MG63 (cell line): ENCODE measurements at places on chromosomes 7 and 10. TPM values are rescaled to one million over a fixed set of nuclear protein-coding genes. Genes with fewer than 3 reads are reported as not detected.

DNA sequence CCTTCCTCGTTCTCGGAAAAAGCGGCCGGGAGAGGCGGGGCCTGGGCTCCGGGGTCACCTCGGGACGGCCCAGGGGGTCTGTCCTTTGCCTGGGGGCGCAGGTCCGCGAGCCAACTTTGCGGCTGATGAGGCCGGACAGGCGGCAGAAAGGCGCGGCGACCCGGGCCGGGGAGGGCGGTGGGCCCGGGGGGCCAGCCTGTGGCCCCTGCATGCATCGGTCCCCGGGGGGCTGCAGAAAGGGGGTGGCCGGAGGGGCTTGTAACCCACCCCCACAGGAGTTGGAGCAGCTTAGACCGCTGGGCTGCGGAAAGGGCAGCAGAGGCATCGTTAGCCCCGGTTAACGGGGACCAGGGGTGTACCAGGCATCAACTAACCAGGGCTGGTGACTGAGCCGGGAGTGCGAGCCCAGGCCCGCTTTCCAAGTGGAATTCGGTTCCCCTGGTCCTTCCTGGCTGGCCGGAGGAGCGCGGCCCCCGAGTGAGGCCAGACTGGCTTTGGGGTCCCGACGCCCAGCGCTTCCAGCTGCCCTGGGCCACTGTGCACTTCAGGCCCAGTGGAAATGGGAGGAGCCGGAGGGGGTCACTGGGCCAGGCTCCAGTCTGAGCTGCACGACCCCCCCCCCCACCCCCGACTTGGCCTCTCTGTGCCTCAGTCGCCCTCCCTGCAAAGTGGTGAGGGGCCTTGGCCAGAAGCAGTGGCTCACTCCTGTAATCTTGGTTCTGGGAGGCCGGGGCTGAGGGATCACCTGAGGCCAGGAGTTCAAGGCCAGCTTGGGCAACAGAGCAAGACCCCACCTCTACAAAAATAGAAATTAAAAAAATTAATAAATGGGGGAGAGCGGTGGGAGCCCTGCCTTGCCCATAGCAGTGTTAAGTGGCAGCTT is 919 bp downstream of the SLC29A4 start:
- no peak for DNase-seq

- DNase-seq: no peak
Observed at GRCh38 chr10:66591865-66592264, 334.0 kb upstream of the LRRTM3 start.

DNA sequence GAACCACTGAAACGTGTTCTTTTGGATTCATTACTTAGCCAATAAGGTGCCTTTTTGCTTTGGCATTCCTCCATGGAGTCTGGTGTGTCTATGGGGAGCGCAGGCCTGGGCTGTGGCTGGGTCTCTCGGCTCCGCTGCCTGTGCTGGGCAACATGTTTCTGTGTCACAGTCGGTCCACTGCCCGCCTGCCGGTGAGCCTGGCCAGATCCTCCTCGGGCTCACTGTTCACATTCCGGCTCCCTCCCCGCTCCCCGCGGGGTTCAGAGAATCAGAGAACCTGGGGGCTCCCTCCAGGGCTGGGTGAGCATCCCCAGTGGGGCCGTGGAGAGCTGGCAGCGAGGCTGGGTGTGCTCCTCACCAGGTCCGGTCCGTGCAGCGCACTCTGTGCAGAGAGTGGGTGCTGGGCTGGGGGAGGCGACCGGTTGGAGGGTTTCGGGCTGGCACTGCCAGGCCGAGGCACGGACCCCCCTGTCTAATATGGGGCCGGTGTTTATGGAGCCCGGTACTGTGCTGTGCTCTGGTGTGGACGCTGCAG is 70.4 kb downstream of the INPP5A start:
- DNase-seq: no peak

DNA sequence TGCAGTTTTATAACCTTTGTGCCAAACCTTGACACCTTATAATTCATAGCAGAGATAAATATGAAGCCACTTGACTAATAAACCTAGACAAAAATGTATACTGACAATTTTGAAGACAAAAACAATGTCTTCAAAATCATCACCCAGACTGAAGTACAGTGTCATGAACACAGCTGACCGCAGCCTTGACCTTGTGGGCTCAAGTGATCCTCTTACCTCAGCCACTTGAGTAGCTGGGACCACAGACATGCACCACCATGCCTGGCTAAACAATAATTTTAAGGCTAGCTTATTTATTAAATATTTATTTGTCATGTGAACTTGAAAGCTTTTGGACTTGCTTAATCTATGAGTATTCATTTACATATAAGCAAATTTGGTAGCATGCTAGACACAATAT is 24.3 kb downstream of the IL6 start:
- DNase-seq: no peak

GRCh38 chr10:76523791-76524351 is 1092.4 kb downstream of the LRMDA start:
- no peak for DNase-seq

DNA sequence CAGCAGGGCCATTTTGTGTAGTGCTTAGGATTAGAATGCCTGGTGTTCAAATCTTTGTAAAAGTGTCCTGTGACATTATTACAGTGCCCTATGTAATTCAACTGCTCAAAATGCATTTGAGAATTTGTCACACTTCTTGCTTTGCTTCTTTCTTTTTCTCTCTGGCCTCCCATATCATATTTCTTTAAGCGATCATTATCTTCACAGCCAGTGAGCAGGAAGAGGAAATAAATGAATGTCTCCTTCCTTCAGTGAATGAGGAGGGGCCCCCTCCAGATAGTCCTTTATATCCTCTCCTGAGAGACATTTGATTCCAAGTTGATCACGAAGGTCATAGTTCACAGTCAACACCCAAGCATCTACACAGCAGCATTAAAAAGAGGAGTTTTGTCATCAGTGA is 425.1 kb upstream of the NPVF start:
- no peak for DNase-seq

GRCh38 chr10:132151951-132152505 is 34.7 kb upstream of the DPYSL4 start:
- no peak for DNase-seq

GRCh38 chr7:64603271-64603670 is 40.4 kb upstream of the ZNF680 start:
- DNase-seq: no peak

DNA sequence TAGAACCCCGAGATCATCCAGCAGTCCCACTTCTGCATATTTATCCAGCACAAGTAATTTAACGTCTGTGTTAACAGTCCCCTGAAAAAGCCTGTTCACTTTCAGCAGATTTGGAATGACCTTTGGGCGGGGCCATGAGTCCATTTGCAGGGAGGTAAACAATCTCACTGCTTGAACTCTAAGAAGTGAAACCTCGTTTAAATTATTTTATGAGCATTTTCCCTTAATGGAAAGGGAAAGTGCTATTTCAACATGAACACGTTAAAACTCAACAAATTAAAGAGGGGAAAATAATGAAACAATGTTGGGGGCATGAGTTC is 282.8 kb downstream of the GATA3 start:
- DNase-seq: no peak

- no peak for DNase-seq
Observed at GRCh38 chr7:123439191-123439590, 95.2 kb downstream of the IQUB start.

- DNase-seq: no peak
Observed at GRCh38 chr10:92967641-92968040, 93.0 kb upstream of the CYP26C1 start.

ZNF853 gene
- total RNA-seq: 23.6 and 27.1 TPM in 2 replicates

VWDE gene
- not detected in 2 replicates for total RNA-seq

TIAL1 gene
- 29.2 and 30.7 TPM in 2 replicates for total RNA-seq

RHBDD2 gene
- total RNA-seq: 11.8 and 12.8 TPM in 2 replicates

NPSR1 gene
- total RNA-seq: not detected in 2 replicates
